ENCODE measurements at places on chromosomes 7 and 10.
A peak's percentile ranks its signal among the peaks of the same experiment; 100 is the strongest.

DNA sequence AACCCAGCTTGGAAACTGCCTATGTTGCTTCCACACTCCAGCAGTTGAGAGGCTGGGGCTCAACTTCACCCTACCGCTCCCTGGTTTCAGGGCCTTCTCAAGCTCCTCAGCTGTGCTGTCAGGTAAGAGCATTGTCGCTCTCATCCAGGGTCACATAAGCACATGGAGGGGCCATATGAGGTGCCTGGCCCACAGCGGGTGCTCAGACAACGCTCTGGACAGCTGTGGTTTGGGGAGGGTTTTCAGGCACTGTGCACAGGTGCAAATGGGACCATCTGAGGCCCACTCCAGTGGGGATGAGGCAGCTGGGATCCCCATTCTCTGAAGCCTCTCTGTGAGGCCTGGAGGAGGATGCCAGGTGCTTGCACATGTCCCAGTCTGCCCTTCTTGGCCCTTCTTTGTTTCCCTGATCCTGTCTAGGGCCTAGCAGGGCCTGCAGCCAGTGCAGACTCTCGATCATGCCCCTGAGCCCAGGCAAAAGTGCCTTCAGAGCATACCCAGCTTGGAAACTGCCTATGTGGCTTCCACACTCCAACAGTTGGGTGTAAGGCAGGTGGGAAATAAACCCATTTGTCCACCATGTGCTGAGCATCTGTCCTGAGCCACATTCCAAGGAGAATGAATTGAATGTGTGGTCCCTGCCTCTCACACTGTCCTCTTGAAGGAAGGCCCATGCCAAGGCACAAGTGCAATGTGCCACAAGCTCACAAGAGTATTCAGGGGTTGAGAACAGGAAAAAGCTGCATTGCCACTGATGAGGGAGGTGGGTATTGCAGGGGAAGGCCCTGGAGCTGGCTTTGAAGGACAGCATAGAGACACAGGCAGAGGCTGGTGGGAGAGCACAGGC lies 40.3 kb downstream of the VSTM4 start:
- no peak for DNase-seq

- DNase-seq: no peak
Measured at GRCh38 chr10:34094961-34095360, 720.1 kb downstream of the PARD3 start.

- DNase-seq: no peak
Measured at GRCh38 chr7:48876087-48876486, 48.3 kb upstream of the CDC14C start.

DNA sequence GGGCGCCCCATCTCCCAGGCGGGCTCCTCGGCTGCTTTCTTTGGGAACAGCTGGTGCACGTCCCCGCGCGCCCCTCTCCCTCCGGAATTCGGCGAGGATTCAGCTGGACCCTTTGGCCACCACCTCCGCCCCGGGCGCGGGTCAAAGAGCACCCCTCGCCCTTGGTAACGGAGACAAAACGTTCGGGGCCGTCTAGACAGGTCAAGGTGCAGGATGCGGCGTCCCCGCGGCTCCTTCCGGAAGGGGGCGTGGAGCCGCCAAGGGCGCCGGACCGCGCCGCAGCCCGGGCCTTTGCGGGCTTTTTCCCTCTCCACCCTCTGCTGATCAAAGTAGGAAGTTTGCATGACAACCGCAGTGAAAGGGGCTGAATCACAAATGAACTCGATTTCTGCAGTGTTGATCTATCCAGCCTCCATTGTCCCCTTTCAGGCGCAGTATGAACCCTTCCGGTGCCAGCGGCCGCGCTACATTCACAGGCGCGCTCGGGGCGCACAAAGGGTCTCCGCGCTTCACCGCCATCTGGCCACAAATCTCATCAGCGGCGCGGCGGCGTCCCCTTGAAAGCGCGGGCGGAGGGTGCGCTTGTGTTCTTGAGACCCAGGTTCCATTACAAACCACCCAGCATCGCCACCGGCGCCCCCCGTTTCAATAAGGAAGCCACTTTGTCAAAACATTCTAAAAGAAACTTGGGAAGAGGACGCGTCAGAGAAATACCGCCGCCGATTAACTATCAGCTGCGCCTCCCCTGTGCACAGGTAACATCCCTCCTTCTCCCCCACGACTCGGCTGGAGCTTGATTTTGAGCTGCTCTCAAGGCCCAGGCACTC lies 36.4 kb downstream of the CNPY1 start:
- DNase-seq: no peak

DNA sequence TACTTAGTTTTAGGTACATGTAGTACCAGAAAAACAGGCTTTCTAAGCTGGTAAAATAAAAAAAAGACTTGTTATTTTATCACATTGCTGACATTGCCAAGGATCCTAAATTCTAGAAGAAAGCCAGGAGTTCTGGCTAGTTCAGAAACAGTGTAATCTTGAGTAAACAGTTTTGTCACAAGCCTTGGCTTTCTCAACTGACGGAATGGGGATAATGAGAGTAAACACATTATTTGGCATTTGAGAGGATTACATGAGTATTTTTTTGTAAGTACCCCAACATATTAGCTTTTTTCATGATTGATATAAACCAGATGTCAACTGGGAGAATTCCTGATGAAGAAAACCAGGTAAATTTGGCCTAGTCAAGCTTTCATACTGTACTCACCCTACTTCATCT lies 269.8 kb downstream of the SORCS1 start:
- no peak for DNase-seq

GRCh38 chr7:22195397-22196172 lies 161.4 kb downstream of the RAPGEF5 start:
- DNase-seq: no peak

GRCh38 chr7:102286237-102287110 lies at the start of gene SH2B2:
TSS of gene SH2B2 (plus strand) at chr7:102286868. CDS start at chr7:102300551, 13,683 bp downstream.
- DNase-seq: peak; percentile 25

- no peak for DNase-seq
Measured at GRCh38 chr10:23869548-23869947, 339.4 kb upstream of the KIAA1217 start.

- DNase-seq: no peak
Measured at GRCh38 chr7:65230231-65230630, 143.4 kb upstream of the ZNF92 start.

GRCh38 chr10:23402856-23403255 lies 36.0 kb upstream of the OTUD1 start:
- no peak for DNase-seq

DNA sequence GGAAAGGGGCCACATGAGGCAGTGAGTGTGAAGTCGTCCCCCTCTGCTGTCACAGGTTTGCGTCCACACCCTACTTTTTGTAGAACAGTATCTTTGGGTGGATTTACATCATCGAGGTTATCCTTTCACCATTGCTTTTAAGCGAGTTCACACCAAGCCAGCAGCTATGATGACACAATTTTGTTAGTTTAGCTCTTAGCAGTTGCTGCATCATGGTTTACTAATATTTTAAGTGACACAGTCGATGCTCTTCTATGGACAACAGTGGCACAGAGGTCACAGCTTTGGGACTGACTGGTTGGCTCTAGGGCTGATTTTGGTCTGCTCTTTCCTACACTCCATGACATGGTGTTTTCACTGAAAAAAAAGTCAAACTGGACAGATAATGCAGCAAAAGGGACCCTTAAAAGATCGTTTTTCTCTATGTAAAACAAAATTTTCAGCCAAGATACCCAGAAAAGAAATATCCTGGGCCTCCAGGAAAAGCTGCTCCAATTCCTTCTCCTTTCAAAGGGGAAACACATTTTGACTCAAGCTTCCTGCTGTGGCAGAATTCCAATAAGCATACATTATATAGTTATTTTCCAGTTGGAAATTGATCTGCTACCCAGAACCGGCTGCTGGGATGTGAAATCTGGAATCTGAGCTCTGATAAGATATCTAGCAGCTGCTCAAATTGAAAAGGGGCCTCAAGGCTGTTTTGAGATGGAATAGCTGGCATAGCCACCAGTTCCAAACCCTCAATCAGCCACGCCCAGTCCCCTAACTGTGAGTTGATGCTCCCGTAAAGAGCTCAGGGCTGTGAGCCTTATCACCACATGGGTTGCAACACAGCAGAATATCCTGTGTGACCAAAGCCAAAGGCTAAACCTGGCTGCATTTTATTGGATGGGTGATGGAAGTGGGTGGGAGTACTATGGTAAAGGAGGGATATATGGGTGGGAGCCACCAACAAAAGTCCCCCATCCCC lies 114.2 kb downstream of the SMURF1 start:
- DNase-seq: no peak

DNA sequence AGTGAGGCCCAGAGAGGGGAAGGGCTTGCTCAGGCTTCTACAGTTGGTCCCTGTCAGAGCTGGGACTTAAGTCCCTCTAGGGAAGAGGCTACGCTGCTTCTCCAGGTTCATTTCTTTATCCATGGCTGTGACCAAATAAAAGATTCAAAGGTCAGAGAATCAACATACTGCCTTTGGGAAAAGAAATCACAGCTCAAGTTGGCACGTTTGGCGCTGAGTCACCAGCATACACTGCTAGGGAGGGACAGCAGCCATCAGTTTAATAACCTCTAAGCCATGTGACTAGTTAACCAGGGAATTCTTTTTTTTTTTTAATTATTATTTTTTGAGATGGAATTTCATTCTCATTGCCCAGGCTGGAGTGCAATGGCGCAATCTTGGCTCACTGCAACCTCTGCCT lies 28.4 kb upstream of the CRHR2 start:
- no peak for DNase-seq

GRCh38 chr7:51292596-51292995 lies 24.0 kb downstream of the COBL start:
- DNase-seq: no peak

- DNase-seq: no peak
Measured at GRCh38 chr10:104488439-104488832, 134.8 kb downstream of the CFAP58 start.

All from activated CD4-positive, alpha-beta T cell treated with anti-CD3 and anti-CD28 coated beads, Interleukin-2, amount 50 U/mL, for 4 hours (primary cell).